ENCODE measurements at places on chromosomes 12 and 14. TPM values are rescaled to one million over a fixed set of nuclear protein-coding genes. Genes with fewer than 3 reads are reported as not detected.

DNA sequence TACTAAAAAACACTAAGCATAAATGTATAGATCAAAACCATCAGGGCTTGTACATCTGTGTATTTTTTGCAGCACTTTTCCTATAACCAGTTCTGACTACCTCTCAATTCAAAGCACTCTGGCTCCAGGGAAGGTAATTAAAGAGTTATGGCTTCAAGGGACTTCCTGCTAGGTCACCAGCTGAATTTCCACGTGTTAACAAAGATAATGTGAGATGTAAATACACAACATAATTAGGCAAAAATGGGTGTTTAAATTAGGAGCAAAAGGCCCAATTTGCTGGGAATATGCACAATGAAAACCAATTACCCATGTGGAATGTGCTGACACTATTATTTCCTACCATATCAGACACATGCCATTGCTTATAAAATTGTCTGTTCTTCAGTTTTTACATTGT is 513.4 kb upstream of the FLRT2 start:
- no peak for DNase-seq

GRCh38 chr12:26028953-26029735 is 70.7 kb downstream of the RASSF8 start:
- peak; percentile 76 for DNase-seq

DNA sequence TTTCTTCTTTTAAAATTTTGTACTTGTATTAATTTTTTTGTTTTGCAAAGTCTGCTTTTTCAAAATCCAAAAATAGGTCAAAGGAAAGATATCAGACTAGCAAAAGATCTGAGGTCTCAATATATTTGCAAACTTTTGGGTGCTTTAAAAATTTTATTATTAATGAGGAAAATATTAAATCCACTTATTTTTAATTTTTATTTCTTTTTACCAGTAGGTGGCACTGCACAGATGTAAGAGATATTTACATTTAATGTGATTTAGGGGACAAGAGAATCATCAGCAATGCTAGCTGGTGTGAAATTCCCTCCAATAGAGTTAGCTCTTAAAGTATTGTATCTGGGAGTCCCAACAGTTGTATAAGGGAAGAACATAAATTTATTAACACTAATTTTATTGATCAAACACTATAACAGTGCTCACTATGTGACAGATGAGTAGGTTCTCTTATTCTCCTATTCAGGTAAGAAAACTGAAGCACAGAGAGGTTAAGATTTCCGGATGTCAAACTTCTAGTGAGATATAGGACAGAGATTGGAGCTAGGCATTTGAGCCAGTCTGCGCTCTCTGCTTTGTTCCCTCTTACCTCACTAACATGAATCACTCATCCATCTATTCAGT is 30.5 kb downstream of the ALX1 start:
- DNase-seq: peak; percentile 37

DNA sequence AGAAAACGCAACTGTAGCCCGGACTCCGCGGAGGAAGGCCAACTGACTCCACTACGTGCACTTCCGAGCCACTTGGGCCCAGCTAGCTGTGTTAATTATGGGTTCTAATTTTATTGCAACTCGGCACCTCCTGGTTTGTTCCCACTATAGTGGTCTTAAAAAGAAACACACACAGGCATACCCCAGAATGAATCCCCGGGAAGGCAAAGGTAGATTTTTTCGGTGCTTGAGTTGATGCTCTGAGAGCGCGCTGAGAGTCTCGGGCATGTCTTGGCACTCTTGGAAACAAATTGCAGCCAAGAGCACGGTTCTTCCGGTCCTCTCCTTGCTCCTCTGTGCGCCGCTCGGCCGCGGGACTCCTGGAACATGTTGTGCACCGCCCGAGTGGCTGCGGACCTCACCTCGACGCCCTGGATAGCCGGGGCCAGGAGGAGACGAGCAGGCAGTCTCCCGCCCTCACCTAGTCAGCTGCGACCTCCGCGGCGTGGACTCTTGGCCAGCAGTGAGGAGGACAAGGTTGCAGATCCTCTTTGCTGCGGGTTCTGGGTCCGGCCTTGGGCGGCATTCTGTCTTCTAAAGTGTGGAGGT is 6.8 kb upstream of the PAX9 start:
- DNase-seq: no peak

DNA sequence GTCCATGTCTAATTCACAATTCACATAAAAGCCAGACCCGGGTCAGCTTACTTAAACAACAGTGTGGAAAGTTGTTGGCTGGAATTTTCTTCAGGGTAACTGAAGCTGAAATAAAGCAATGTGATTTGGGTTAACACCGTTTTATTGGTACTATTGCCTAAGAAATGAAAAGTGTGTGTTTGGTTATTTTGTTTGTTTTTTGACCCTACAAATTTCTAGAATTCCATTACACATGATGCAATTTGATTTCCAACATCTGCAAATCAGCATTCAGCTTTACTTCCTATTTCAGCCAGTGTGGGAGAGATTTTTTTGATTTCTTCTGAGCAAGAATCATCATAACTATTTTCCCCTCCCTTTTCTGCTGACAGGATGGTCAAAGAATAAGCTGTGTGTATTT is 45.7 kb upstream of the CLMN start:
- DNase-seq: no peak

DNA sequence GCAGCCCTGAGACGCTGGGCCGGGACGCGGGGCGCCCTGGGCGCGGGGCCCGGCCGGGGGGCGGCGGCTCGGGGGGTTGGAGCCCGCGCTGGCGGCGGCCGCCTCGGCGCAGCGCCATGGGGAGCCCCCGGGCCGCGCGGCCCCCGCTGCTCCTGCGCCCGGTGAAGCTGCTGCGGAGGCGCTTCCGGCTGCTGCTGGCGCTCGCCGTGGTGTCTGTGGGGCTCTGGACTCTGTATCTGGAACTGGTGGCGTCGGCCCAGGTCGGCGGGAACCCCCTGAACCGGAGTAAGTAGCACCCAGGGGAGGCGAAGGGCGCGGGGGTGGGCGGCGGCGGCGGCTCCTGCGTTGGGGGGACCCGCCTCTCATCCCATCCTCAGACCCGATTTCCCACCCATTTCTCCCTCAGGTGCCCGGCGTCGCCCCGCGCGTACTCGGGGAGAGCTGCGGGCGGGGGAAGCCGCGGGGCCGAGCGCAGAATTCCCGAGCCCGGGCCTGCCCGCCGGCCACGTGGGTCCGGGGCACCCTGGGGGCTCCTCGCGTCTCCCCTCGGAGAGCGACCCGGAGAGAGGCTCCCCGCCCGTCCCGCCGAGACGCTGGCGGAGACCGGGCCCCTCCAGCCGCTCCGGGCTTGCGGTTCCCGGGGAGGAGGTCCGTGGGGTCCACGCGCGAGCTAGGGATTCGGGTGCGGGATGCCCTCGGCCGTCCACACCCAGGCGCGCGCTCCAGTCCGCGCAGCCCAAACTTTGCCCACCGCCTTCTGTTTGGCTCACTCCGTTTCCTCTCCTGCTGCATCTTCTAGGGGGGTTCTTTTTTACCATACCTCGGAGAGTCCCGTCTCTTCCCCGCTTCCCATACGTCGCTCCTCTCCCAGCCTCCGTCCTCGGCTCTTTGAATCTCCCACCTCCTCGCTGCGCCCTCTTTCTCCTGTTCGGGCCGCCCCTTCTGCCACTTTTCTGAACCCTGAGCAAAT is 807 bp downstream of the B4GALNT3 start:
- peak; percentile 10 for DNase-seq

The SLC6A15 gene
- polyA plus RNA-seq: 0.11 TPM

The KIF5A gene
- polyA plus RNA-seq: 0.05 TPM

DNA sequence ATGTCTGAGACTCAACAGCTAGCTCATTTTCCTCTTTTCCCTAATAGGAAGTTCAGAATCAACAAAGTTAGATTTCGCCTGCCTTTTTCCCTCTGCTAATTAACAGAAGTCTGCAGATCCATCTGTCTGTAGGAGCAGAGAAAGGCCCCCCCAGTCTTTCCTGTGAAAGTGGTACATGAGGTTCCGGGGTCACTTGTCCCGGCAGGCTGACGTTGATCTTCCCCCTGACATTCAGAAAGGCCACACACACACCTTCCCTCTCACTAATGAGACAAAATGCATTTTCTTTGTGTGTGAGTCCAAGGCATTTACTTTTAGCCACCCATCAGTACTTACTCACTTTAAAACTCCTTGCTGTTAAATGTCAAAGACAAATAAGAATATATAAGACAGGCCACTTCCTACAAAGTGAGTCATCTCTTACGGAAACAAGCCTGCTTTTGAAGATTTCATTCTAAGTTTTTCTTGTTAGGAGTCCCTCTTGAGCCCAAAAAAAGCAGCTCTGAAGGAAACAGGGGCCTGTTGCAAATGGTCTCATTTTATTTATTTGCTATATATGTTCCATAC is 138.7 kb downstream of the TTC7B start:
- no peak for DNase-seq

- DNase-seq: no peak
Measured at GRCh38 chr14:21074398-21075272, 4.5 kb downstream of the ARHGEF40 start.
